Neural progenitor cell (in vitro differentiated cells): ENCODE measurements at places on chromosomes 4 and X.

DNA sequence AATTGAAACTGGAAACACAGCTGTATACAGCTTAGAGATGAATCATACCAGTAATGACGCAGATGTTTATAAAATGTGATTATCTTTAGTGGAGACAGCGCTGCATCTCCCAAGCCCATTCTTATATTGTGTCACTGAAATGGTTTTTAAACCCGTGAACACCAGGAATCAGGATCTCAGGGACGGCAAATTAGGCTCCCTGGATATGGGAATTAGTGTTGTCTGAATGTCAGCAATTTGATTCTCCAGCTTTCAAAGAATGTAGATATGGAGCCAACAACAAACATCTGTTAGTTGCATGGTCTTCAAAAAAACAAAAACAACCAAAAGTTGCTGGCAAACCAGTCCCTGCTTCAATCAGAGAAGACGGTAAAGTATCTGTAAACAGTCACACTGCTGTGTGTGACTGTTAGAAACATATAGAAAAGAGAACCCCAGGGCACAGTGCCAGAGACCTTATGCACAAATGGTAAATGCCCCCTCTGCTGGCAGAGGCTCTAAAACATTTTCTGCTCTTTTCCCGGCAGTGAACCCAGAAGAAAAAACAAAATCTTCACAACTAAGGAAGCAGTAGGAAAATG lies 351.9 kb upstream of the FTHL17 start:
- DNase-seq, result peak; percentile 60

GRCh38 chrX:39443240-39443639 lies 642.0 kb downstream of the MID1IP1 start:
- DNase-seq, result no peak

DNA sequence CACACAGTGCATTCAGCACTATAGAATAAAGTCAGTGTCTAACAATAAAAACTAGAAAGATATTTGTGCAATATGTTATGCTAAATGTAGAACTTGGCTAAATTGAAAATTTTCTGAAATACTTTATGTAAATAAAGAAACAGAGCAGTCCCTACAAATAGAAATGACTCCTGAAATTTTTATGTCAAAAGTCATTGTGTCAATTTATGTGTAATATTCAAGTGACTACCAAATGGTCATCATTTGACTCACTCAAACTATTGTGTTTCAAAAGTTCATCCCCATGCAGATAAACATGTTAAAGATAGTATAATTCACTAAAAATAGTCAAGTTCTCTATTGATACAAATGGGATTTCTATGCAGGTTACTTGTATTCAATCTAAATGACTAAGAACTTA lies 17.9 kb downstream of the LRBA start:
- no peak for DNase-seq

- no peak for DNase-seq
Observed at GRCh38 chr4:147418226-147418625, 62.7 kb upstream of the EDNRA start.

DNA sequence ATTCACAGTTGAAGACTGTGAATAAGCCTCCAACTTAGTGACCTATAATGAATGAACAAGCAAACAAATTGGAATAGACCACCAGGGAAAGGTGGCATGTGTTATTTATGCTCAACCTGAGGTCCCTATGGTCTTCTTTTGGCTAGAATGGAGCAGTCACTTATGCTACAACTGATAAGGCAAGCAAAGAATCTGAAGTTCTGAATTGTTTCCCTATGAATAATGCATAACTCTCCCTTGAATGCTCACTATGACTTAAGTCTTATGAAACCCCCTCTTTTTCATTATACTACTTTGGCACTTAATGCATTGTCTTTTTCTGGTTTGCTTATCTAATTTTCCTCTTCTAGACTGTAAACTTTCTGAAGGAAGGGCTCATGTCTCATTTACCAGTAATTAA lies 2.6 kb downstream of the GIMD1 start:
- no peak for DNase-seq

DNA sequence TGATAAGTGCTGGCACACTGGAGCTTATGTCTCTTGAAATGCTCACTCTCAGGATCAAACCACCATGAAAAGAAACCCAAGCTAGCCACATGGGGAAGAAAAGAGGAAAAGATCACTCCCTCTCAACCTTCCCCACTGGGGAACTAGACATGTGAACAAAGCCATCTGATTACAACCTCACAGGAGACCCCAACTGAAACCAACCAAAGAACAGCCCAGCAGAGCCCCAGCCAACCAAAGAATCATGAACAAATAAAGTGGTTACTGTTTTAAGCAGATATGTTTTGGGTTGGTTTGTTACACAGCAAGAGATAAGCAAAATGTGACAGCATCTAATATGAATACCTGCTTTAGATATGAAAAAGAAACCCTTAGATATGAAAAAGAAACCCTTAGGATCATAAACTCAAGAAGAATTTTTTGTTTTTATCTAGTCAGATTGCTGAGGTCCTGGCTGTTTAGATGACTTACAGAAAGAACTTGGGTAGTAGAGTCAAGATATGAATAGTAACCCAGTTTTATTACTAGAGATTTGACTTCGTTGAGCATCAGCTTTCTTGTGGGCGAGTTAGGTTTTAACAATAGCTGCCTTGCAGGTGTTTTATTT lies 23.7 kb upstream of the TLR7 start:
- no peak for DNase-seq

DNA sequence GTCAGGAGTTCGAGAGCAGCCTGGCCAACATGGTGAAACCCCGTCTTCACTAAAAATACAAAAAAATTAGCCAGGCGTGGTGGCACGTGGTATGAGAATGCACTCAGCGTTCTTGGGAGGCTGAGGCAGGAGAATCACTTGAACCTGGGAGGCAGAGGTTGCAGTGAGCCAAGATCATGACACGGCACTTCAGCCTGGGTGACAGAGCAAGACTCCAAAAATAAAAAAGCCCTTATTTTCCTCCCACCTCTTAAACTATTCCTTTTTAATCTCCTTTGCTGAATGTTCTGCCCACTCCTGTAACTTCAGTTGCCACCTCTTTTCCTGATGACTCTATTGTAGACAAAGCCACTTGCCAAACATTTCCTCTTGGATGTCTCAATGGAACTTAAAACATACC lies 72.6 kb downstream of the TAF1 start:
- DNase-seq, result no peak

GRCh38 chr4:15691346-15692135 lies 9.9 kb downstream of the FAM200B start:
- peak; percentile 23 for DNase-seq

DNA sequence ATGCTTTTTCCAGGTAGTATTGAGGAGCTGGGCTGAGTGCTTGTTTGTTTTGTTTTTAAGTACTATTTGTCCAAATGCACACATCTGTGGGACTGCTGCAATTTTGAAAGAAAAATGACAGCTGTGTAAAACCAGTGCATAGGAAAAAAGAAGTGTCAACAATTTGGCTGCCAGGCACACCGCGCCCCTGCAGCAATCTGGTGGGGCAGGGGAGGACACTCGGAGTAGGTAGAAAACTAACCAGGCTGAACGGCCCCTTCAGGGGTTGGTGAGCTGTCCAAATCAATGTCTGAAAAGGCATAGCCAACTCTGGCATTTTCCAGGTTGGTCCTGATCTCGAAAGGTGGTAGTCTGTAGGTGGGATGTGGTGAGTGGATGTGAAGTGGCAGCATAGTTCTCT lies 1.1 kb downstream of the LDOC1 start:
- DNase-seq, result no peak

GRCh38 chr4:186723292-186724057 lies at the start of gene FAT1:
Gene FAT1, minus strand, starts transcription at chr4:186723856. Its CDS starts 14,029 bp downstream, at chr4:186709827.
- DNase-seq, result peak; percentile 91

- peak; percentile 24 for DNase-seq
Observed at GRCh38 chrX:97306771-97307470, 423.2 kb downstream of the RPA4 start.

DNA sequence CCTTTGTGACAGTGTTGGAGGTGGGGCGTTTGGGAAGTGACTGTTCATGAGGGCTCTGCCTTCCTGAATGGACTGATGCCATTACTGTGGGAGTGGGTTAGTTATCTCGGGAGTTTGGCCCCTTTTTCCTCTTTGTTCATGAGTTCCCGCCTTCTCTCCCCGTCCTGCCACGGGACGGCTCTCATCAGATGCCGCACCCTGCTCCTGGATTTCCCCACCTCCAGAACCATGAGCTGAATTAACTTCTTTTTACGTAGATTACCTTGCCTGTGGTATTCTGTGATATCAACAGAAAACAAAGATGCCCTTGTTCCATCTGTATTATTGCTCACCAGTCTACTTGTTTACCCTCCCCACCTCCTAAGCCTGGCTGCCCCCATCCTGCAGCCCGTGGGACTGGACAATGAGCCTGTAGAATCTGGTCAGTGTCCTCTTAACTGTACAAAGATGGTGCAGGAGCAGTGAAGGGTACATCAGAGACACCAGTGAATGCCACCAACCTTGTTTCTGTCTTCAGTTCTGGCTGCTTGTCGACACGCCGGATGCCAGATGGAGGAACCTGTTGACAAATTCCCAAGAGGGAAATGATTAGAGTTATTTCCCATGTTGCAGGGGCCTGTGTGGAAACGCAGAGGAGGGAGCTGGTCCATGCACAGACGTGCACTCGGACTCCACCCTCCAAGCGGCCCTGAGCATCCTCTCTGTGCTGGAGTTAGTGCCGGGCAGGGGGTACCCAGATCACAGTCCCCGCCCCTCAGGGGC lies 104.7 kb downstream of the ABLIM2 start:
- DNase-seq, result no peak

DNA sequence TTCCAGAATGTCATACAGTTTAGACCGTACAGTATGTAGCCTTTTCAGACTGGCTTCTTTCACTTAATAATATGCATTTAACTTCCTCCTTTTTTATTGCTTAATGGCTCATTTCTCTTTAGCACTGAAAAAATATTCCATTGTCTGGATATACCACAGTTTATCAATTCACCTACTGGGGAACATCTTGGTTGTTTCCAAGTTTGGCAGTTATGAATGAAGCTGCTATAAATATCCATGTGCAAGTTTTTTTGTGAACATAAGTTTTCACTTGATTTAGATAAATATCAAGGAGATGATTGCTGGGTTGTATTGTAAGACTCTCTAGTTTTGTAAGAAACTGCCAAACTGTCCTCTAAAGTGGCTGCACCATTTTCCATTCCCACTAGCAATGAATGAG lies 375.5 kb downstream of the PCDH18 start:
- no peak for DNase-seq

- DNase-seq, result no peak
Observed at GRCh38 chrX:39308126-39308525, 506.9 kb downstream of the MID1IP1 start.

DNA sequence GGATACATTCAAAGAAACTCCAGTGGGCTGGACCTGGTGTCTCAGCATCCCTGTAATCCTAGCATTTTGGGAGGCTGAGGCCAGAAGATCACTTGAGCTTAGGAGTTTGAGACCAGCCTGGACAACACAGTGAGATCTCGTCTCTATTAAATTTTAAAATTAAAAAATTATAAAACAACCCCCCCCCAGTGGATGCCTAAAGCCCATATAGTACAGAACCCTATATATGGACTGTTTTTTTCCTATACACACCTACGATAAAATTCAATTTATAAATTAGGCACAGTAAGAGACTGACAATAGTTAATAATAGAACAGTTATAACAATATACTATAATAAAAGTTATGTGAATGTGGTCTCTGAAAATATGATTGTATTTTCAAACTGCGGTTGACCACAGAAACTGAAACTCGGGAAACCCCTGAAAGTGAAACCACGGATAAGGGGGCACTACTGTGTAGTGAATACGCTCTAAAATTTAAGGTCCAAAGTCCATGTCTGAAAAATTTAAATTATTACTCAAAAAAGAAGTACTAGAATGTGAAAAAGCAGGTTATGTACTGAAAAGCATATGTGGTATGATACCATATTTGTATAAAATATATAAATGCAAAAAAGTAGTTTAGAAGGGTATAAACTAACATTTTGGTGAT lies 2.0 kb downstream of the SMIM14 start:
- no peak for DNase-seq

DNA sequence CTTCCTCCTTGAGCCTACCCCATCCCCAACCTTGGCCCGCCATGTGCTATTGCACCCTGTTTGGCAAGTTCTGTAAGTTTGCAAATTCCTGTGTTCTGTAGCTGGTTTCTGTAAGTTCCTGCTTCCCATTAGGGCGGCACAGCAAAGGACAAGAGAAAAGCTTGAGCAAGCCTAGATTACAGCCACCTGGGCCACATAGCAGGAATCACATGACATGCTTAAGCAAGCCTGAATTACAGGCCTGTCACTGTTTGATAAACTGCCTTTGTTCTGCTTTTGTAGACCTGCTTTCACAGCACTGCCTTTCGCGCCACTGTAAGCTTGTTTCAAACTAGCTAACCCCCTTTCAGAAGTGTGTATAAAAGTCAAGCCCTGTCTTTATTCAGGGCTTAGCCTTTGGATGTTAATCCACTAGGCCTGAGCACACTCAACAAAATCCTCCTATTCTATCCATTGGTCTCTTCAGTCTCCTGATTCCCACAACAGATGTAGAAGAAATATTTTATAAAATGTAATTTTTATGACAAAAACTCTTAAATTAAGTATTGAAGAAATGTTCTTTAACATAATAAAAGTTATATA lies 906.8 kb upstream of the NDST4 start:
- DNase-seq, result peak; percentile 43

- peak; percentile 75 for DNase-seq
Observed at GRCh38 chr4:86497980-86498862, 95.9 kb upstream of the PTPN13 start.

DNA sequence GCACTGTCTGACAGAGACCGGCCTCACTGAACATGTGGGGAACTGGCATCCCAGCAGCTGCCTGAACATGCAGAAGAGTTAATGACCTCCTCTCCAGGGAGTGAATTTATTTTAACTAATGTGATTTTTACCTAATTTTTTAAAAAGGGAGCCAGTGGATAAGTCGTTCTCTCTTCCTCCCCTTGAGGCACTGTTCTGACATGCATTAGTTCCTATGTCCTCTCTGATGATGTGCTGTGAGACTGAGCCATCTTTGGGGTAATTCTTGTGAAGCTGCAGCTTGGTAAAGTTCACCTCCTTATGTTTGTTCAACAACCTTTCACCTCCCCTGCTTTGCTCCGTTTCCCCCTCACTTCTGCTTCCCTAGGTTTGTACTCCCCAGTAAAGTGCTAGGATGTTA lies 139.7 kb downstream of the COL25A1 start:
- DNase-seq, result no peak

DNA sequence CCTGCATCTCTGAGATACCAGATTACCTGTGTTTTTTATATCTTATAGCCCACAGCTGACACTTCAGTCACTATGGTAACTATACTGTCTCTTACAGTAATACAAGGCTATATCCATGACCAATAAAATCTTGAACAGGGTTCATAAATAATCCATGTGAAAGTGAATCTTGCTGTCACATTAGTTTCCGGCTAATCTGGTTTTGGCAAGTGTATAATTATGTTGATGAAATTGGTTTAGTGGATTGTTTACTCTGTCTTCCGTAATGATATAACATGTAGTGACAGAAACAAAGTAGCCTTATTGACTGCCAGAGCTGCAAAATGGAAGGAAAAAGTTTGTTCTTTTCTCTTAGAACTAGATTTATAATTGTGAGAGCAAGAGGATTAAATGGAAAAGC lies 686.6 kb upstream of the PABPC4L start:
- no peak for DNase-seq

DNA sequence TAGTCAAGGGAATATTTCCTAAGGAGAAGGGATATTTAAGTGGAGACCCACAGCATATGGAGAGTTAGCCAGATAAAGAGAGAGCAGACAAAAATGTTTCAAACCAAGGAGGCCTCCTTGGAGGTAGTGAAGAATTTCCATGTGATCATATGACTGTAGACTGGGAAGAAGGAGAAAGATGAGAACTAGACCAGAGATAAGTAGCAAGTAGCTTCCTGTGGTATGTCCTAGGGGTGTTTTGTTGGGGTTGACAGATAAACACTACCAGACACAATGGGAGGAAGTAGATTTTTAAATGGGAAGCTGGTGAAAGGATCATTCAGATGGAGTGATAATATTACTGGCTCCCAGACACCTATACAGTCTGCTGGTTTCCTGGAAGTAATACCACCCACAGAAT lies 13.6 kb downstream of the SYAP1 start:
- DNase-seq, result no peak
